ENCODE measurements at places on chromosomes 1 and 21.

DNA sequence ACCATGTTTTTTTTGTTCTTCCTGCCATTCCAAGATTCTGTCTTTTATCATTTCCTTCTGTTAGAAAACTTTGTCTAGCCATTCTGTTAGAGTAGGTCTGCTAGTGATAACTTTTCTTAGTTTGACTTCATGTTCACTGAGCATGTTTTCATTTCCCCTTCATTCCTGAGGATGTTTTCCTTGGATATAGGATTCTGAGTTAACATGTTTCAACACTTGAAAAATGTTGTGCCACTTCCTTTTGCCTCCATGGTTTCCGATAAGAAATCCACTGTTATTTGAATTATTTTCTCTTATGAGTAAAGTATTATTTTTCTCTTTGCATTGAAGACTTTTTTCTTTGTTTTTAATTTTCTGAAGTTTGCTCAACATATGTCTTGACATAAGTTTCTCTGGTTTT is 66.7 kb downstream of the ATP1A1 start:
- DNase-seq, result no peak

- no peak for DNase-seq
These were observed 15.2 kb downstream of the HENMT1 start for GRCh38 chr1:108645564-108646184.

DNA sequence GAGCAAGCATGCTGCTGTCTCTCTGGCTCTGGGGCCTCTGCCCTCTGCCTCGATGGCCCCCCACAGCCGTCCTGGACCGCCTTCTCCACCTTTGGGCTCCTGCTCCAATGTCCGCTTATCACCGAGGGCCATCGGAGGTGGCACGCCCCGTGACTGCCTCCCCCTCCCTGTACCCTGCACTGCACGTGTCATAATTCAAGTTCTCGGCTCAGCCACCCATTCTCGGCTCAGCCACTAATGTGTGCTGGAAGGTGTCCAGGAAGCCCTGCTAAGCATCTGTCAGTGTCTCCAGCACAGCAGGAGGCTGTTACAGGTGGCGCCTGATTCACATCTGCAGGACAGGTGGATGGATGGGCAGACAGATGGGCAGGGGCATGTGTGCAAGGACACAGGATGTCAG is 45.5 kb downstream of the TP73 start:
- peak; percentile 84 for DNase-seq

DNA sequence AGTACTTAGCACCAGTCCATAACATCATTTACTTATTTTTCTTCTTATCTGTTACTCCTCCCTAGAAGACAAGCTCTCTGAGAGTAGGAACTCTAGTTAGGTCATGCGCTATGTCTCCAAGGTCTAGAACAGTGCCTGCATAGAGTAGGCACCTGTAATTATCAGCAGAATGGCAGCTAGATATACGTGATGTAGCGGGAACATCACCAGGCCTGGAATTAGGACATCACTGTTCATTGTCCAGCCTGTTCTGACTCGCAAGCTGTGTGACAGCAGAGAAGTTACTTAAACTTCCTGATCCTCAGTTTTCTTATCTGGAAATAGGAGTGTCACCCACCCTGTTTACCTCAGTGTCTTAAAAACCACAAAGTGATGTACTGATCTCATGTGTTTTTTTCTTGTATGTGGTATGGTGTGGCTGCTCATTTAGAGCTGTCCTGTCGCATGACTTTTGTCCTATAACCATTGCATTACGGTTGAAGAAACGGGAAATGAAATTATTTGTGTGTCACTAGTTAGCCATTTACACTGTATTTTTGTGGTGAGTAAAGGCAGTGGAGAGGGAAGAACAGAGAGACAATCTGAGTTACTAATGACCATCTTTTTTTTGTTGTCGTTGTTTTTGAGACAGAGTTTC is 37.1 kb upstream of the EXO1 start:
- DNase-seq, result no peak

- DNase-seq, result no peak
These were observed 6.7 kb downstream of the TAGLN2 start for GRCh38 chr1:159918352-159919200.

GRCh38 chr21:45499201-45499750 is 43.0 kb downstream of the SLC19A1 start:
- DNase-seq, result no peak

GRCh38 chr1:234954613-234955012 is 174.0 kb downstream of the TOMM20 start:
- DNase-seq, result no peak

GRCh38 chr21:21177353-21177986 is 179.3 kb downstream of the NCAM2 start:
- no peak for DNase-seq

GRCh38 chr1:94734963-94735901 is 84.9 kb upstream of the SLC44A3 start:
- no peak for DNase-seq

- DNase-seq, result no peak
These were observed 4.2 kb upstream of the CHD1L start for GRCh38 chr1:147238053-147238902.

DNA sequence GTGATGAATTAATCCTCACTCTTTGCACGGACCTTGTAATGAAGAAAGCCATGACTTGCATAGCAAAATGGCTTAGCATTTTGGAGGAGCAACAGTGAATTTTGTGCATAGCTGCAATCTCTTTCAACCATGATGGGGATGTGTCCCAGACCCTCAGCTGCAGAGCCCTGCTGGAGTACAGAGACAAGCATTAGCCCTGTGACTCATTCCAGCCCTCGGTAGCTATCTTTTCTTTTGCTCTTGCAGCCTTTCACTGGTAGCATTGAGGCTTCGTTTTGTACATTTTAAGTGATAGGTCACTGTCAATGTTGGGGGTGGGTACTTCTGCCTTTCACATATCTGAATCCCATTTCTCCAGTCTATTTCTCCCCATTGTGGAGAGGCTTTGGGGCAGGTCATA is 58.4 kb downstream of the SLC35F3 start:
- no peak for DNase-seq

DNA sequence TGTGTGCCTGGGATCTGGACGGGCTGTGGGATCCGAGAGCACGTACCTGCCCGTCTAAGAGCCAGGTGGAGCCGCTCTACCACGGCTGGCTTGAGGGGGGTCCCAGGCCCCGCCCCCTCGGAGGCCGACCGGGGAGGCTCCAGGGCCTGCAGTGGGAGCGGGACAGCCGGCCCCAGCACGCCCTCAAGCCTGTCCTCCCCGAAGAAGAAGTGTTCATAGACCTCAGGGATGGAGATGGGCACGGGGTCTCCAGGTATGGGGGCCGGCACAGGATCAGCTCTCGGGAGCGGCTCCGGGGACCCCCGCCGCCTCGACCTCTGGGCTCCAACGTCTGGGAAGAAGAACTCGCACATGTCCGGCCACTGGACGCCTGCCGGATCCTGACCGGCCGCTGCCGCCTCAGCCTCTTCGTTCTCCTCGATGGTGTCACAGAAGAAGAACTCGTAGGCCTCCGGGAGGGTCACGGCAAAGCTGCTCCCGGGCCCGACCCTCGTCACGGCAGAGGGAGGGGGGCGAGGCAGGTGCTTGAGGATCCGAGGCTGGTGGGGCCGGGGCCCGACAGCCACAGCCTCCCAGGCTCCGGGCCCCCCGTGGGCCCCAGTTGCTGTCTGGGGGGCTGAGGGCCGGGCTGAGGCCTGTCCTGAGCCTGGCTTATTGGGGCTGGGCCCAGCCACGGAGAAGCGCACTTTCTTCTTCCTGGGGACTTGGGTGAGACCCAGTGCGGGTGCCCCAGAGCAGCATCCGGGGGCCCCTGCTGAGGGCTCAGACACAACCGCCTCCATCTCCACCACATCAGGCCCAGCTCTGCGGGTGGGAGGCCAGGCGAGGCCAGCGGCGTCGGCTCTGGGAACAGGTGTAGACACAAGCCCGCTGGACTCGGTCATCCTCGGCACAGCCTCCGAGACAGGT is 2.8 kb downstream of the PERM1 start:
- DNase-seq, result no peak

DNA sequence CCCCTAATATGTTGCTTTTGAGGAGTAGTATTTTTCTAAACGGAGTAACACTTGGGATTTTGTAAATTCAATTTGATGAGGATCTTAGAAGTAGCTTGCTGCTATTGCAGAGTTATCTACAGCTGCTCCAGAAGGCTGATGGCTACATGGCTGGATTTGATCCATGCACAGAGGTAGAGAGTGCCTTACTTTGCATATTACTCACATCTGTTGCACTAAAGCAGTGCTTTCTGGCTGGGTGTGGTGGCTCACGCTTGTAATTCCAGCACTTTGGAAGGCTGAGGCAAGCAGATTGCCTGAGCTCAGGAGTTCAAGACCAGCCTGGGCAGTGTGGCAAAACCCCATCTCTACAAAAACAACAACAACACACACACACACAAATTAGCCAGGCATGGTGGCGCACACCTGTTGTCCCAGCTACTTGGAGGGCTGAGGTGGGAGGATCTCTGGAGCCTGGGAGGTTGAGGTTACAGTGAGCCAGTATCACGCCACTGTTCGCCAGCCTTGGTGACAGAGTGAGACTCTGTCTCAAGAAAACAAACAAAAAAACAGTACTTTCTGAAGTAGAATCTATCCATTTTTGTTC is 24.6 kb downstream of the RALGPS2 start:
- DNase-seq, result no peak

DNA sequence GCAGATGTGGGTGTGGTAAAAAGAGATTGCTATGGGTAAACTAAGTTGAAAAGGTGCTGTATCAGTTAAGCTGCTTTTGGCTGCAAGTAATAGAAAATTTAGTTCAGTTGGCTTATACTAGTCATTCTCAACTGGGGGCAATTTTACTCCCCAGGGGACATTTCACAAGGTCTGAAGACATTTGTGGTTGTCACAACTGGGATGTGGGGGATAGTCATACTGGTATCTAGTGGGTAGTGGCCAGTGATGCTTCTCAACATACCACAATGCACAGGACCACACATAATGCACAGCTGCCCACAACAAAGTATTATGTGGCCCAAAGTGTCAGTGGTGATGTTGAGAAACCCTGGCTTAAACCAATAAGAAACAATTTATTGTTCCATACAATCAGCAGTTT is 31.4 kb downstream of the SERTAD4 start:
- no peak for DNase-seq

GRCh38 chr1:166484871-166485270 is 318.1 kb upstream of the FAM78B start:
- DNase-seq, result no peak

GRCh38 chr1:241799416-241799815 is 48.6 kb upstream of the EXO1 start:
- no peak for DNase-seq

- DNase-seq, result no peak
These were observed 11.4 kb upstream of the ZBTB21 start for GRCh38 chr21:42021371-42022090.

- no peak for DNase-seq
These were observed 11.6 kb upstream of the MAPKAPK2 start for GRCh38 chr1:206672844-206673758.

GRCh38 chr1:90835661-90836344 is 118.7 kb upstream of the BARHL2 start:
- no peak for DNase-seq

GRCh38 chr1:84377480-84378095 is 20.7 kb upstream of the DNASE2B start:
- DNase-seq, result no peak

- DNase-seq, result no peak
These were observed 2.2 kb downstream of the FASLG start for GRCh38 chr1:172661107-172661506.

- no peak for DNase-seq
These were observed 4.9 kb downstream of the MYBPHL start for GRCh38 chr1:109301874-109302273.

Data from NCI-H2081 treated with DMSO at 0.1 percent for 48 hours (cell line).